Stimulated activated CD4-positive, alpha-beta T cell treated with anti-CD3 and anti-CD28 coated beads, Interleukin-1b, Interleukin-23, amount 100 ng/mL, for 1 hour (primary cell): ENCODE measurements at places on chromosomes 7 and 10.

GRCh38 chr7:82209179-82209747 is 234.3 kb downstream of the CACNA2D1 start:
- DNase-seq: no peak

- no peak for DNase-seq
These were observed 174.7 kb upstream of the TCF7L2 start for GRCh38 chr10:112775381-112775780.

- no peak for DNase-seq
These were observed 323.3 kb upstream of the KAT6B start for GRCh38 chr10:74502963-74503608.

DNA sequence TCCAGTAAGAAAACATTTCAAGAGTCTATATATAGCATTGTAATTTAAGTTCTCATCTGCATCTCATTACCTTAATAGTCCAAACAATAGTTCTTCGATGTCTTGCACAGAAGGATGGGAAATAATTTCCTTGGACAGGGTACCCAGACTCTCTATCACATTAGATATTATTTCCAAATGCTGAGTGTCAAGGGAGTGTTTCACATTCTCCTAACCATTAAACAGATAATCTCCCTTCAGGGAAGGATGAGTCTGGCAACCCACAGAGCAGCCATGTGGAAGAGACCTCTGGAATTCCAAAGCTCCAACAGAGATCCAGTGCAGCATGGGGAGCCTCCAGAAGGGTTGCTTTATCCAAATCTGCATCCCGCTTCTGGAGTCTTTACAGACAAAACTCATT is 89.6 kb downstream of the FZD1 start:
- DNase-seq: no peak

- no peak for DNase-seq
These were observed 160.6 kb upstream of the ADO start for GRCh38 chr10:62643606-62644587.

- DNase-seq: no peak
These were observed 34.5 kb downstream of the FRMD4A start for GRCh38 chr10:14296065-14296709.

DNA sequence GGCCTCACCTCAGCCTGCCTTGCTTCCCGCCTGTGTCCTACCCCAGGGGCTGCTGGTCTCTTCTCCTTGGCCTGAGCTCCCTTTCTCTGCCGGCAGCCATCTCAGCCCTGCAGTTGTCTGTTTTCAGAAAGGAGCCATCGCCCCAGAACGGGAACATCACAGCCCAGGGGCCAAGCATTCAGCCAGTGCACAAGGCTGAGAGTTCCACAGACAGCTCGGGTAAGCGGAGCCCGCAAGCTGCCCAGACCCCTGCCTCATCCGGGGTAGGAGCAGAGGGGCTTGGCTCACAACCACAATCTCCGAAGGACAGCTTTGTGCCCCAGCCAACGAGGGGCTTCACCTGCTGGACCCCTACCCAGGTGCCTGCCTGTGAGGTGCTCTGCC is 5.3 kb upstream of the DEPP1 start:
- DNase-seq: no peak

DNA sequence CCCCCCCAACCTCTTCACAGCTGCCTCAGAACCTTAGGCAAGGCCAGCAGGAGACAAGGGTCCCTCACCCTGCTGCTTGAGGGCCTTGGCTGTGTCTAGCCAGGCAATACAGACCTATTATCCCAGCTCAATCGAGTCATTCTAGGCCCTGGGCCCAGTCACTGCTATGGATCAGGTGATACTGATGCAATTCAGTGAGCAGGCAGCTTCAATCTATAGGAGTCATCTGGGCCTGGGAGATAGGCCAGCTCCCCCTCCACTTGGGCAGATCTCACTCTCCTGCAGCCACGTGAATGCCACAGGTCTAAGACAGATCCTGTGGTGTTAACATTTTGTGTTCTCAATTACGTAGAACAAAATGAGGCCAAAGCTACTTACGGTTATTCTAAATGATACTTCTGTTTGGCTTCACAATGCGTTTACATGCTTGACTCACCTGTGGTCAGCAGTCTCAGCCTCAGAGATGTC is 68.0 kb upstream of the LRRC4 start:
- DNase-seq: no peak

- DNase-seq: no peak
These were observed 10.7 kb downstream of the NCOA4 start for GRCh38 chr10:46019569-46020343.

DNA sequence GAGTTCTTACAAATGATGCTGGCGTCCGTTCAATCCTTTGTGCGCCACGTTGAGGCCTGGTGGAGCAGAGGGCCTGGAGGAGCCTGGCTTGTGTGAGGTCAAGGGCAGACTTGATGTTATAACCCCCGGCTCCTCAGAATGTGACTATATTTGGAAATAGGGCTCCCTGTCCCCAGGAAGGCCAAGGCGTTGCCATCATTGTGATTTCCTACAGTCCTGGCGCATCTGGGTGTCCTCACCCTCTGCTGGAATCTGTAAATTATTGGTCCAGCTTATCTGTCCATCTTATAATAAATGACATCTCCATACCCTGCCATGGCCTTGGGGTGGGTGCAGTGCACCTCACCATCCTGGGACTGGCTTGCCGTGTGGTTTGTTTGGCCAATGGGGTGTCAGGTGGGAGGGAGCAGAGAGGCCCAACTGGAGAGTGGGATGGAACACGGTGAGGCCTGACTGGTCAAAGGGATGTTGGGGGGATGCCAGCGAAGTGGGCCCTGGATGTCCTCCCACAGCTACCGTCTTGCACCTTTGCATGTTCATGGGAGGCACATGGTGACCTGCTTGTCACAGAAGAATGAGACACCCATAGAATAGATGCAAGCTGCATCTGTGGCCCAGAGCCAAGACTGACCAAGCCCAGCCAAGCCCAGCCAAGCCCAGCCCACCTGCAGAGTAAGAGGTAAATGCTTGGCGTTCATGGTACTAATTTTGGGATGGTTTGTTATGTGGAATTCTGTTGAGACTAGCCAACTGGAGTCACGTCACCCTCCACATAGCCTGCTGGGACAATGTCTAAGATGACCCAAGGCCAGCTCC is 11.1 kb upstream of the LRRC27 start:
- no peak for DNase-seq

GRCh38 chr7:2108501-2109250 is 124.1 kb downstream of the MAD1L1 start:
- no peak for DNase-seq

DNA sequence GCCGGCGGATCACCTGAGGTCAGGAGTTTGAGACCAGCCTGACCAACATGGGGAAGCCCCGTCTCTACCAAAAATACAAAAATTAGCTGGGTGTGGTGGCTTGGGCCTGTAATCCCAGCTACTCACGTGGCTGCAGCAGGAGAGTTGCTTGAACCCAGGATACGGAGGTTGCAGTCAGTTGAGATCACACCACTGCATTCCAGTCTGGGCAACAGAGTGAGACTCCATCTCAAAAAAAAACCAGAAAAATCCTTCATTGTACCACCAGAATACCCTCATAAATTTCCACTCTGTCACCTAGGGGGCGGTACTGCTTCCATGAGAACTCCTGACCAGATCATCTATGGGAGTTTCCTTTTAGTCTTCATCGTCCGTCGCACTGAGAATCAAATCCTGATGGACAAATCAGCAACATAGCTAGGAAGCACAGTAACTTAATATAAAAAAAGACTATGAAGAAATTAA is 225.8 kb upstream of the KLF14 start:
- no peak for DNase-seq

DNA sequence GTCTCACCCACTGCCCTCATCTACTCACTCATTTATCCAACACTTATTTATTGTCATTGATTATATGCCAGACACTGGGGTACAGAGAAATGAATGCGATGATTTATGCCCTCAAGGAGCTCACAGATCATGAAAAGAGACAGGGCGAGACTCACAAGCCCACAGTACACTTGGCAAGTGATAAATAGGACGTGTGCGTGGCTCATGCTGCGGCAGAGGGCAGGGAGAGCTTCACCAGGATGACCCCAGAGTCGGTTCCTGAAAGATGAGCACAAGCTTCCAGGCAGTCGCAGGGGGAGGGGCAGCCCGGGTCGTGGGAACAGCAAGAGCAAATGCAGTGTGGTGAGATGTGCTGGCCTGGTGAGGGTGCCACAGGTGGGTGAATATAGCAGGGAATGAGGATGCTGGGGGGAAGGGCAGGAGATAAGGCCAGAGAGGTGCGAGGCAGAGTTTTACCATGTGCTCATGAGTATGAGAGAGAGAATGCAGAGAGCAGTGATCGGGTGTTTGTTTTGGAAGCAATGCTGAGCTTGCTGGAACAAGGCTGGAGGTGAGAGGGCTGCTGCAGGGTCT is 70.9 kb downstream of the ATXN7L1 start:
- DNase-seq: no peak

GRCh38 chr7:80150611-80151273 is 16.1 kb downstream of the GNAI1 start:
- no peak for DNase-seq

- no peak for DNase-seq
These were observed 105.4 kb upstream of the ABCB5 start for GRCh38 chr7:20509892-20510572.

GRCh38 chr10:111392910-111393309 is 316.1 kb downstream of the ADRA2A start:
- DNase-seq: no peak

DNA sequence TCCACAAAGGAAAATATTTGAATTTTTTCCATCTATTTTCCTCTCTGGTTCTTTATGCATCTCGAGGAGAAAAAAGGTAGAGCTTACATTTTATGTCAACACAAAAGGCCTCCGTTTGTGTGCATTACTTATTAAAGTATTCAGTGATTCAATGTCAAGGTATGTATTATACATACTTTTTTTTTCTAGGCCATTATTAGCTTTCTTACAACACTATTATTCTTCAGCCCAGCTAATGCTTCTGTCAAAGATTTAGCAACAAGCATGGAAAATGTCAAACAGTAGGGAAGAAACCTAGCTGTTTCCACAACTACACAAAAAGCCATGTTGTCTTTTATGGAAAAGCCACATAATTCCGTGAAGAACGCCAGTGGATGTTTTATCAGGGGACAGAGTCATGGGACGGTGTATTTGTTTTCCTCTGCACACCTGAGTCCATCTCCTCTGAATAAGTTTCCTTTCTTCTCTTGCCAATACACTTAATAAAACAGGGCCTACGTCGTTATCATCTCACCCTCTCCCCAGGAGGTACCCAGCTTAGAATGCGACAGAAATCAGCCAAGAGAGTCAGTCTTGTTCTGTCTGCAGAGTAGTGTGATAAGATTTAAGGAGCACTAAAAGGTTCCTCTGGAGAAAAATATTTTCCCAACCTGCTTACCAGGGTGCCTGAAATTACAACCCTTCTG is 209.7 kb upstream of the AUTS2 start:
- DNase-seq: no peak

DNA sequence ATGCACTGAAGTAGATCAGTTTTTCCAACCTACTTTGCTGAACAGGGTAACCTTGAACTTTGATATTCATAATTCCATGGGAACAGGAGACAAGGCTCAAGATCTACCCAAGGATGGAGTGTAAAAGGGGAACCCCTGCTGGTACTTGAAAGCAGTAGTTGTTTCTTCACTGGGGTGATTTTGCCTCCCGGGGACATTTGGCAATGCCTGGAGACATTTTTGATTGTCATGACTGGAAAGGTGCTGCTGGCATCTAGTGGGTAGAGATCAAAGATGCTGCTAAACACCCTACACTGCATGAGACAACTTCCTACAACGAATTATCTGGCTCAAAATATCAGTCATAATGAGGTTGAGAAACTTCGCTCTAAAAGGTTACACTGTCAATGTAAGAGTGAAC is 214.8 kb upstream of the CTBP2 start:
- DNase-seq: no peak

- no peak for DNase-seq
These were observed 9.6 kb upstream of the SRI start for GRCh38 chr7:88229302-88229995.

- DNase-seq: no peak
These were observed 374.3 kb downstream of the INHBA start for GRCh38 chr7:41328544-41328943.

- no peak for DNase-seq
These were observed 119.5 kb downstream of the APBB1IP start for GRCh38 chr10:26557641-26558014.

DNA sequence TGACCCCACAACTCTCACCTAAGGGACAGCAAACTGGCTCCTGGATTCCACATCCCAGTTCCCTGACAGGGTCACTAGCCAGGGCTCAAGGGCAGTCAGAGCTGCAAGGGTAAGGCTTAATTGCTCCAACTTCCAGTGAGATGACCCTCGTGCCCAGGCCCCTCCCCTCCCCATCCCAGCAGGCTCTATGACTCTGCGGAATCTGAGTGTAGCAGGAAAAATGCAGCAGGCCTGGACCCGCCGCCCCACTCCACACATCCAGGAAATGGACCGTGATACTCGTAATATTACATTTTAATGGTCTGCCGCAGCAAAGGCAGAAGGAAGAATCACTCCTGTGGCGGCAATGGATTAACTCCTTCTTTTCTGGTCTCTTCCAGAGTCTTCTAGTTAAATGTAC is 91.7 kb upstream of the CHST15 start:
- DNase-seq: no peak

GRCh38 chr10:1179346-1180070 is 123.3 kb downstream of the WDR37 start:
- DNase-seq: no peak

DNA sequence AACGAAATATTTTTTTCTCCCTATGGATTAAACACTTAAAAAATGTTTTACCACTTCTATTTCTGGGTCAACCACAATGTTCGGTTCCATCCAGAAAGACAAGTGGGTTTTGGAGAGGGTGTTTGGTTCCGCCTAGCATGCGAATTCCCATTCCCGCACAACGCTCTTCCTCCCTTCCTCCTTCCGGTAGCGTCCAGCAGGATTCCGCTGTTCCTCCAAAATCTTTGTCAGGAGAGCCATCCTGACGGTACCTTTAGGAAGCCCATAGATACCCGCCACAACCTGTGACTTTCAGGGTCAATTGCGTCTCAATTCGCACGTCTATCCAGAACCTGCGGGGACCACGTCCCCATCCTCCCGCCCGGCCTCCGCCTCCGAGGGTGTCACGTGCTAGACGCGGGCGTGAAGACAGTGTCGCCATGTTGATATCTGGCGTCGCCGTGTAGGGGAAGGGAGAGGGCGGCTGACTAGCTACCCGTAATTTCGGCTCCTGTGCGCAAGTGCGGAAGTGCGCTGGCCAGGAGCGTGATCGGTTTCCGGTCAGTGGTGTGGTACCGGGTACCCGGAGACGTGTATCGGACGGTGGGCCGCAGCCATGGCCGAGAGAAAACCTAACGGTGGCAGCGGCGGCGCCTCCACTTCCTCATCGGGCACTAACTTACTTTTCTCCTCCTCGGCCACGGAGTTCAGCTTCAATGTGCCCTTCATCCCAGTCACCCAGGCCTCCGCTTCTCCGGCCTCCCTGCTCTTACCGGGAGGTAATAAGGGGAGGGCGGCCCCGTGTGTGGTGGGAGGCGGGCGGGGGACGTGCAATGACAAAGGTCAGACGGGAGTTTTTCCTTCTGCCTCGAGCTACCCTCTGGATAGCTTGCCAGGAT is at the start of gene SEC23IP:
TSS of gene SEC23IP (plus strand) at position 543 of the 878 bp plus-strand sequence. CDS start at position 596, 53 bp downstream.
- peak; percentile 75 for DNase-seq

DNA sequence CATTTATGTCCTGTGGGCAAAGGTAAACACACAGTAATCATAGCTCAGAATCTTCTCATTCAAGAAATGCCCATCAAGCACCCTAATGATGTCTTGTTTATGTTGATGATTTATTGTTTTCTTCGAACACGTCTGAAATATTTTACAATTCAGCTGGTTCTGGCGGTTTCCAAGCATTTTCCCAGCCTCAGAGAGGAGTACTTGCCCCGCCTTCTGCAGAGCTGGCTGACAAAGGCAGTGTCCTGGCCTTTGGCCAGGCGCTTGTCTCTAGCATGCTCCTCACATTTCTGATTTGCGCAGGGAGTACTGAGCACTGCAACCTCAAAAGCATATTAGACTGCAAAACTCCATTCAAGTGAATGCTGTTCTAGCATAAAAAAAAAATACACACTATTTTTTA is 314.2 kb upstream of the GNAI1 start:
- no peak for DNase-seq
